ENCODE measurements at places on chromosomes 3 and 15. TPM values are rescaled to one million over a fixed set of nuclear protein-coding genes. Genes with fewer than 3 reads are reported as not detected.

ZNF502 gene
- 4.2 TPM for total RNA-seq

CCNB2 gene
- total RNA-seq = 0.38 TPM

DGKG gene
- total RNA-seq = 0.49 TPM

GABRR3 gene
- total RNA-seq = not detected

ZBED2 gene
- not detected for total RNA-seq

NOX5 gene
- total RNA-seq = 0.34 TPM

RLBP1 gene
- total RNA-seq = not detected

All from subcutaneous adipose tissue (tissue), 4 donors.